ENCODE measurements at places on chromosomes 3 and 15.

GRCh38 chr3:185984203-185984602 lies 46.4 kb upstream of the TRA2B start:
- DNase-seq = no peak

DNA sequence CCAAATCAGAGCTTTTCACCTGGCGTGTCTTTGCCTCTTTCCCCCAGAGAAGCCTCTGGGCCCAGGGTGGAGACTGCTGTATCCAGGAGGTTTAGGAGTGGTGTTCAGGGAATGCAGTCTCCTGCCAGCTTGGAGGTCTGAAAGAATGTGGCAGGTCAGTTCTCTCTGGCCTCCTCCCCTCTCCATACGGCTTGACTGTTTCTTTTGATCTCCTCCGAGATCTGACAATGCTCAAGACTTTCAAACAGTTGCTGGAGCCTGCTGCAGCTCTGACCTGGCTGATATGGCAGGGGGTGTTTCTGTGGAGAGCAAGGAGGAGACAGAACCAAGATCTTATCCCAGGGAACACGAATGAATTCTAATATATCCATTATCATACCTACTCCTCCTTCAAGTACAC lies 24.7 kb upstream of the TM4SF4 start:
- DNase-seq = no peak

GRCh38 chr3:45659661-45660566 lies 29.3 kb upstream of the SACM1L start:
- DNase-seq = peak; percentile 70

DNA sequence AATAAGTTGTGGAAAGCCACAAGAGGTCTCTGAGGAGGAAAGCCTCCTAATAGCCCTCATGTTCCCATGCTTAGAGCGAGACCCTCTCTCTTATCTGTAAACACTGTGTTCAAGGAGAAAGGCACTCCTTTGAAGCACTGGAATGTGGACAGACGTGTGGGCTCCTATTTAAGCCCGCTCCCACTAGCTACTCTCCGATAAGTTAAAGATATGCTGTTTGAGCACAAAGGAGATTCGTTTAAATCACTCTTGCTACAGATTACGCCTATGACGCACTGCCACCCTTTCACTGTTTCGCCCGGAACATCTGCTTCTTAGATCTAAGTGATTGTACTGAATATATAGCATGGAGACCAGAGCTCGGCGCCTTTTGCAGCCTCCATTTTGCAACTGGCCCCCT lies 57.8 kb upstream of the FAM3D start:
- no peak for DNase-seq

GRCh38 chr3:35484929-35485530 lies 154.3 kb upstream of the ARPP21 start:
- DNase-seq = no peak

GRCh38 chr3:164326714-164327113 lies 751.6 kb downstream of the SI start:
- DNase-seq = no peak

DNA sequence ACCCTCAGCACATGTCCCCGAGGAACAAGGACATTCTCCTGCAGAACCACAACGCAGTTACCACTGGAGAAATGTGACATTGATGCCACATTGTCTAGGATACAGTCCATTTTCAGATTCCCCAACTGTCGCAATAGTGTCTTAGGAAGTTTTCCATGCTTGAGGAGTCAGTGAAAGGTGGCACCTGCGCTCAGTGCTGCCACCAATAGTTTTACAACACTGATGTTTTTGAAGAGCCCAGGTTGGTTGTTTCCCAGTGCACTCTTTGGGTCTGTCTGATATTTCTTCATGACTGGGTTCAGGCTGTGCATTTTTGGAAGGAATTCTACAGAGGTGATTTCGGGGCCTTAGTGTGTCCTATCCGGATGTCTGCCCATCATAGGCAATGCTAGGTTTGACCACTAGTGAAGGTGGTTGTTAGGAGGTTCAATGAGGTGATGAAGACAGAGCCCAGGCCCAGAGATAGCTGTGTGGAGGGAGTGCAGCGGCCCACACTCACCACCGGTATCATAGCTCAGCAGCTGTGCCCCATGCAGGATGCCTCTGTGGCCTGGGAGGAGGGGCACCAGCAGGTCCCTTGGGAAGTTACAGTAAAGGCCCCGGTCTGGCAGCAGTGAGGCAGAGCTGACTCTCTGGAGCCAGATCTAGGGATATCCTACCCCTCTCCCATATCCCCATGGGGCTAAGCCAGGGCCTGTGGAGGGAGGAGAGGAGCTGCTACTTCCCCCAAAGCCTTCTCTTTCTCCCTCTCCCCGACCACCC lies 96.6 kb downstream of the DNAJB8 start:
- no peak for DNase-seq

- no peak for DNase-seq
Observed at GRCh38 chr3:180325958-180326357, 276.0 kb upstream of the TTC14 start.

- no peak for DNase-seq
Observed at GRCh38 chr15:51110171-51110570, 15.5 kb upstream of the TNFAIP8L3 start.

DNA sequence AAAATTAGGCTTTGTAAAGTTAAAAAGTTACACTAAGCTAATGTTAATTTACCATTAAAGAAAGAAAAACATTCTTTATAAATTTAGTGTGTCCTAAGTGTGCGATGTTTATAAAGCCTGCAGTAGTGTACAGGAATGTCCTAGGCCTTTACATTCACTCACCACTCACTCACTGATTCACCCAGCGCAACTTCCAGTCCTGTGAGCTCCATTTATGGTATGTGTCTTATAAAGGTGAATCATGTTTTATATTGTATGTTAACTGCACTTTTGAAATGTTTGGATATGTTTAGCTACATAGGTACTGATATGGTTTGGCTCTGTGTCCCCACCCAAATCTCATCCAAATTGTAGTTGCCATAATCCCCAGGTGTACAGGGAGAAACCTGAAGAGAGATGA lies 549.7 kb upstream of the EPHA6 start:
- DNase-seq = no peak

- DNase-seq = no peak
Observed at GRCh38 chr3:197749315-197749600, 425 bp upstream of the FYTTD1 start.
